ENCODE measurements at places on chromosomes 7 and 10.

DNA sequence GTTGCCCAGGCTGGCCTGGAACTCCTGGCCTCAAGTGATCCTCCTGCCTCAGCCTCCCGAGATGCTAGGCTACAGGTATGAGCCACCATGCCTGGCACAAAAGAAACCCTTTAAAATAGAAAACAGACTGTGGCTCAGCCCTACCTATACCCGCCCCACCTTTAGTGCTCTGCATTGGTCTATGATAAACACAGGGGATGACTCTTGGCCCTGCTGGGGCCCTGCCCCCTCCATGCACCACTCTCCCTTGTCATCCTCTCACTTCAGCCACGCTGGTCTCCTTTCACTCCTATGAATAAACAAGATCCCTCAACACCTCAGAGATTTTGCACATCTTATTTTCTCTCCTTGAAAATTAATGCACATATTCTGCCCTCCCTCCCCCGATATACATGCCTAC, 251.4 kb upstream of the KLF14 start:
- DNase-seq, result no peak

GRCh38 chr10:98556061-98556460, 109.3 kb upstream of the HPS1 start:
- no peak for DNase-seq

DNA sequence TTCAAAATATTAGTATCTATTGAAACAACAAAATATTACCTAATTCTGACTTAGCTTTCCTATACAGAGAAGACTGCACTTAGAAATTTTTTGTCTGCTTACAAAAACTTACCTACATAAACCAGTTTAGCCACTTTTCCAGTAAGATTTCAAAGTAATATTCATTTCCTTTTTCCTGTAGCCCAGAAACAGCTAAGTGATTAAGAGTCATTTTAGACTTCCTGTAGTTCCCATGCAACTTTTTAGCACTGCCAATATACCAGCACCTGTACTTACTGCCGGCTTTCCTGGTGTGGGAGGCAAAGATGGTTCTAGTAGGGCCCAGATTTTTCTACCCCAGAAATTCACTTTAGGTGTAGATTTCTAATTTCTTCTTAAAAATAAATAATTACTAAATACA, 21.8 kb downstream of the NT5C2 start:
- peak; percentile 48 for DNase-seq

DNA sequence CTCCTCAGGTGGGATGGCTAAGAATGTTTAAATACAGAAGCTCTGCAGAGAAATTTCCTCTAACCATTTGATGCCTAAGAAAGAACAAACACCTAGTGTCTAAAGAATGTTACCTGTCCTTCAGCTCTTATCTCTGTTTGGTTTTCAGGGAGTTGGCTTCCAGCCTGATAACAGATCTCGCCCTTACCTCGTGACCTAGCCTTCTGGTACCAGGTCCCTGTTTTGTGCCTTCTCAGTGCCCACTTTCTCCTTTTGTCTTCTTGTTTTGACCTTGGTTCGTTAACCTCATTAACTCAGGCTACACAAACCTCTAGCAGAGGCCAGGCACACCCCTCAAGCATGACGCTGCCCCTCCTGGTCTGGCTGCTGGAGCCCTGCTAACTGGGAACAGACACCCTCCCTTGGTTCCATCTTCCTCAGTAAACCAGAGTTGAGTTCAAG, 16.1 kb upstream of the RAB11FIP2 start:
- no peak for DNase-seq

DNA sequence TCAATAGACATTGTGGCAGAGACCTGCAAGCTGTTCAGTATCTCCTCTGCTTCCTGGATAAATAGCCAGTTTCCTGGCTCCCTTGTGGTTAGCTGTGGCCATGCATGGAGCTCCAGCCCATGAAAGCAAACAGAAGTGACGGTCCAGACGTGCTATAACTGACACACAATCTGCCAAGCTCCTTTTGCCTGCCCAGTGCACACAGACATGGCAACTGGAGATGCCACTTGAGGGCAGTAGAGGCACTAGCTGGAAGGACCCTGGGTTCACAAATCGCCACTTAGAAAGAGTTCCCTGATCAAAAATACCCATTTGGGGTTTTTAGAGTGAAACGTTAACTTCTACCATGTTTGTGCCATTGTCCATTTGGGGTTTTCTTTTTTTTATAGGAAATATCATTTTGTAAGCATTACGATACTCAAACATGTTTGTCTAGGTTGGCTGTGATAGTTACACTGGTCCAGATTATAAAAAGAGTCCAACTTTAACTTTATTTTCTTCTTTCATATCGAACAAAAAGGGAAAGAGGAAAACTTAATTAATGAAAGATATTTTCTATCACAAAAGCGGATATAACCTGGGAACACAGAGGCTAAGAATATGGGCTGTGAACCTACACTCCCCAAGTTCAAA, 31.3 kb downstream of the KIN start:
- DNase-seq, result peak; percentile 26

GRCh38 chr7:128932862-128933179, 4.9 kb upstream of the IRF5 start:
- no peak for DNase-seq

Measured in renal cortical epithelial cell (primary cell).